A549 treated with AZD2906 at 1 μM for 4 hours (cell line): ENCODE measurements at places on chromosomes 13 and 19. TPM values are rescaled to one million over a fixed set of nuclear protein-coding genes. Genes with fewer than 3 reads are reported as not detected.

Gene SBK3
- total RNA-seq, result 1.9 to 2.2 TPM (median 2.1 TPM) in 5 replicates

Gene SLC6A16
- total RNA-seq, result 0.74 to 1.3 TPM (median 1.1 TPM) in 5 replicates

Gene FLT1
- total RNA-seq, result 0.03 to 0.10 TPM (median 0.03 TPM) in 3 of 5 replicates, not detected in the others

Gene LRRC63
- total RNA-seq, result 0.08 TPM in 1 of 5 replicates, not detected in the others

Gene CBY2
- total RNA-seq, result not detected in 5 replicates

Gene ZNF577
- 0.03 to 0.07 TPM in 2 of 5 replicates, not detected in the others for total RNA-seq

Gene MCEMP1
- total RNA-seq, result not detected in 5 replicates

Gene FBXW9
- 8.9 to 12.9 TPM (median 12.4 TPM) in 5 replicates for total RNA-seq

Gene CTXN1
- total RNA-seq, result 8.2 to 23.4 TPM (median 22.0 TPM) in 5 replicates

Gene C5AR2
- total RNA-seq, result 7.6 to 13.7 TPM (median 11.9 TPM) in 5 replicates

Gene PRPF31
- 104 to 124 TPM (median 113 TPM) in 5 replicates for total RNA-seq

Gene PNMA8B
- not detected in 5 replicates for total RNA-seq

Gene ZNF100
- not detected in 5 replicates for total RNA-seq

Gene SLC10A2
- not detected in 5 replicates for total RNA-seq

Gene LILRB5
- 0.03 to 0.06 TPM (median 0.05 TPM) in 4 of 5 replicates, not detected in the other for total RNA-seq

Gene ZNF823
- total RNA-seq, result 1.7 to 3.5 TPM (median 2.4 TPM) in 5 replicates

Gene CGB2
- total RNA-seq, result 0.09 to 0.21 TPM (median 0.21 TPM) in 3 of 5 replicates, not detected in the others

Gene LMO7
- total RNA-seq, result 32.5 to 52.0 TPM (median 38.3 TPM) in 5 replicates

Gene SIRT6
- 26.8 to 40.9 TPM (median 35.5 TPM) in 5 replicates for total RNA-seq

Gene KCNC3
- 0.96 to 1.5 TPM (median 1.5 TPM) in 5 replicates for total RNA-seq

Gene RASGRP4
- total RNA-seq, result 0.03 to 0.09 TPM (median 0.07 TPM) in 5 replicates

Gene NLRP12
- total RNA-seq, result not detected in 5 replicates

Gene HNRNPM
- total RNA-seq, result 229 to 306 TPM (median 241 TPM) in 5 replicates

Gene PALM3
- total RNA-seq, result 1.4 to 2.6 TPM (median 2.2 TPM) in 5 replicates

Gene COL4A1
- 83.1 to 102 TPM (median 96.3 TPM) in 5 replicates for total RNA-seq

Gene ERICH4
- total RNA-seq, result not detected in 5 replicates

Gene LMTK3
- total RNA-seq, result 2.5 to 5.4 TPM (median 5.0 TPM) in 5 replicates

Gene FOXO1
- 8.7 to 12.1 TPM (median 10.0 TPM) in 5 replicates for total RNA-seq

Gene SPACA4
- total RNA-seq, result 0.06 TPM in 1 of 5 replicates, not detected in the others

Gene LILRA1
- total RNA-seq, result not detected in 5 replicates

Gene RDH13
- 16.3 to 22.1 TPM (median 20.4 TPM) in 5 replicates for total RNA-seq

Gene RDH8
- total RNA-seq, result 0.07 to 0.31 TPM (median 0.26 TPM) in 5 replicates

Gene DPF1
- 4.3 to 5.4 TPM (median 4.4 TPM) in 5 replicates for total RNA-seq

Gene SERPINE3
- 0.03 TPM in 1 of 5 replicates, not detected in the others for total RNA-seq

Gene CYP4F8
- total RNA-seq, result not detected in 5 replicates

Gene PRR22
- total RNA-seq, result 1.2 to 3.4 TPM (median 2.3 TPM) in 5 replicates

Gene PRR20A
- total RNA-seq, result not detected in 5 replicates

Gene ZNF583
- total RNA-seq, result 1.7 to 2.4 TPM (median 2.2 TPM) in 5 replicates

Gene TNNI3
- total RNA-seq, result 5.9 to 8.2 TPM (median 7.5 TPM) in 5 replicates

Gene DAND5
- 0.06 to 0.09 TPM (median 0.07 TPM) in 3 of 5 replicates, not detected in the others for total RNA-seq

Gene PSG11
- not detected in 5 replicates for total RNA-seq

Gene PSG7
- total RNA-seq, result 0.06 to 0.11 TPM (median 0.08 TPM) in 3 of 5 replicates, not detected in the others

Gene METTL21C
- not detected in 5 replicates for total RNA-seq

Gene SIGLEC9
- total RNA-seq, result 0.06 TPM in 2 of 5 replicates, not detected in the others

Gene TEAD2
- total RNA-seq, result 12.3 to 18.5 TPM (median 16.9 TPM) in 5 replicates

Gene C19orf18
- 0.07 to 0.08 TPM in 2 of 5 replicates, not detected in the others for total RNA-seq
